MV-4-11 (cell line): ENCODE measurements at places on chromosomes 5 and 9.

GRCh38 chr5:120767178-120767820, 303.2 kb downstream of the PRR16 start:
- DNase-seq, result peak; percentile 68

GRCh38 chr9:108813951-108814601, 41.7 kb downstream of the ACTL7B start:
- DNase-seq, result peak; percentile 61

DNA sequence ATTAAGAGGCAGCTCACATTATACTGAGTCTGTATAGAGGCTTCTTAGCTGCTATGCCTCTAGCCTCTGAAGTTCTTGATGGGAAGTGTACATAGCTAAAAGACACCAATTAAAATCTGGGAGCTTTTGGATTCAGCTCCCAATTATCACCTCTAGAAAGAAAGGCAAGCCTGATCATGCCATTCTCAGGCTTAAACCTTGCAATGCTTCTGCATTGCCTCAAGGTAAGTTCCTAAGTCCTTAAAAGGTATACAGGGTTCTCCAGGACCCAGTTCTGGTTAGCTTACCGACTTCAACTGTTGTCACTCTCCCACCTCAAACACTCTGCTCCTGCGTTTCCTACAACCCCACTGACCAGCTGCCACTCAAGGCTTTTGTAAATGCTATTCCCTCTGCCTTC, 17.5 kb upstream of the CCL28 start:
- DNase-seq, result no peak

- DNase-seq, result peak; percentile 15
Measured at GRCh38 chr5:94969174-94969573, 315.7 kb downstream of the MCTP1 start.

DNA sequence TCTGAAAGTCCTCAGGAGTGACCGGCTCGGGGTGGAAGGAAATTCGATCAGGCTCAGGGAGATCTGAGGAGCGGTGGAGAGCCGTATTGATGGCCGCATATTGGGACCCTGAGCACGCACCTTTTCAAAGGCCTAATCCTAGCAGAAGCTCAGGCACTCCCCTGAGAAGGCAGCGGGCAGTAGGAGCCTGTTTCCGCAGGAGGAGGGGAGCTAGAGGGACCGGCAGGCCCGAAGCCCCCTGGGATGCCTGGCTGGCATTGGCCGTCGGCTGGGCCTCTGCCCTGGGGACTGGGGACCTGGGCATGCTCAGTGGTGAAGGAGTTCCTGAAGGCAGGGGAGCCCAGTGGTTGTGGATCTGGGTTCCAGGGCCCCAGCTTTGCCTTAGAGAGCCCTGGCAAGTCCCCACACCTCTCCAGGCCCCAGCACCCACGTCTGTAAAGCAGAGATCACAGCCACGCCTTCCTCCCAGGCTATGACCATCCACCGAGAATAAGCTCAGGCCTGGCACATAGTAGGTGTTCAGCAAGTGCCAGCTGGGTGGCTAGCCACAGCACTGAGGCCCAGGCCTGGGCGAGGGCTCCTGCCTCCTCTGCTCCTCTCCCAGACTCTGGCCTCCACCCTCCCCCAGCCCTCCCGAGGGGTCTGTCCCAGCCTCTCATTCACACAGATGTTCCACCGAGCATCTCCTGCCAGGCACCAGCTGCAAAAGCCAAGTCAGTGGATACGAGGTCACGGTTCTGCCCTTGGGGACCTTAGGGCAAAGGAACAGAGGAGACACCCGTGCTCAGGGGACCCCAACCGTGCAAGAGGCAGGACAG, 17.2 kb upstream of the QRFP start:
- DNase-seq, result no peak

- DNase-seq, result no peak
Measured at GRCh38 chr9:12814877-12815237, 40.0 kb downstream of the LURAP1L start.

- no peak for DNase-seq
Measured at GRCh38 chr9:110443146-110443865, 105.6 kb upstream of the TXNDC8 start.

DNA sequence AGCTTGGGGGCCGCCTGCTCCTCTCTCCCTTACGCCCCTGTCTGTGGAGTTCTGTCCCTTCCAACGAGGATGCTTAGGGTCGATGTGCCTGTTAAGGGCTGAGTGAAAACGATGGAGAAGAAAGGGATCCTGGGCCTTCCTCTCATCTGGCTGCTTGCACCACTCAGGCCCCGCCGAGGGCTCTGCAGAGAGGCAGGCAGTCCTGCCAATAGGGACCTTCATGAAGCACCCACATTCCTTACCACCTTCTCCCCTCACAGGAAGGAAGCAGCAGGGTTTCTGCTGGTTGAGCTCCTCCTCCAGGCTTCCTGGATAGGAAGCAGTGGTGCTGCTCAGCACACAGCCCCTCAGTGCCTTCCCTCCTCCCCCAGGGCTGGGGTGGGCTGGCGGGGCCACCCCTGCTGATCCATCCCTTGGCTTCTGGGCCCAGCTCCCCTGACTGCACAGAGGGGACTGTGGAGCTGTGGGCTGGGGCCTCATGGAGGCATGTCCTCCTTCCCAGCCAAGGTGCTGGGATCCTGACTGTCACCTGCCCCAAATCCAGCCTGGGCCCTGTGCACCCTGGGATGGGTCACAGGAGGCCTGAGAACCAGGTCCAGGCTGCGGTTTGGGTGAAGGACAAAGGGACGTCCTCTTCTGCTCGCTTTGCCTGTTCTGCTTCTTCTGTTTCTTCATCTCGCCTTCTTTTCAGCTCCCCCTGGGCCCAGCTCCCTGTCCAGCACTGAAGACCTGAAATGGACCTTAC, 50.5 kb downstream of the AHRR start:
- peak; percentile 59 for DNase-seq

GRCh38 chr5:177194268-177194667, 60.7 kb downstream of the NSD1 start:
- no peak for DNase-seq

DNA sequence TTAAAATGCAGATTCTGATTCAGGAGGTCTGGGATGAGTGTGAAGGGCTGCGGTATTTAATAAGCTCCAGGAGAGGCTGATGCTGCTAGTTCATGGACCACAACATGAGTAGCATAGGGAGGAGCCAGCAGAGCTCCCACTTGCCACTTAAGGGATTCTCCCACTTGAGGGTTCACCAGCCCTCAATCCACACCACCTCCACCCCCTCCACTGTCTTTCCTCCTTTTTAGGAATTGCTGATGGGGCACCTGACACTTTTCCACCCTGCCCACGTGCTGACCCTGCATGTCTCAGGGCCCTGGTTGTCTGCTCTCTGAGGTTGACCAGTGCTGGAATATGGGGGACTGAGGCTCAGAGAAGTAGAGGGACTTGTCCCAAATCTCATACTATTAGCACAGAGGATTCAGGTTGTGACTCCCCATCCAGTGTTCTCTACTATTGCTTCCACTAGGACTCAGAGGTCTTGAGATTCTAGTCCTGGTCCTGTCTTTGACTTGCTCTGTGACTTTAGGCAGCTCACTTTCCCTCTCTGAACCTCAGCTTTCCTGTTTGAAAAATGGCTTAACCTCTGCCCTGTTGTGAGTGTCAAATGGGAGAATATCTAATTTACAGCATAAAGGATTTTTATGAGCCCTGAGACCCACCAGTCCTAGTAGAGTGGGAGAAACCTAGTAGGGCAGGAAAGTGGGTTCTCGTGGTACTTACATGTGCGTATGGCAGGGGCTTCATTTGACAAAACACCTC, 72.9 kb downstream of the PPARGC1B start:
- no peak for DNase-seq

GRCh38 chr9:8508671-8509290, 709.2 kb upstream of the DMAC1 start:
- DNase-seq, result no peak

DNA sequence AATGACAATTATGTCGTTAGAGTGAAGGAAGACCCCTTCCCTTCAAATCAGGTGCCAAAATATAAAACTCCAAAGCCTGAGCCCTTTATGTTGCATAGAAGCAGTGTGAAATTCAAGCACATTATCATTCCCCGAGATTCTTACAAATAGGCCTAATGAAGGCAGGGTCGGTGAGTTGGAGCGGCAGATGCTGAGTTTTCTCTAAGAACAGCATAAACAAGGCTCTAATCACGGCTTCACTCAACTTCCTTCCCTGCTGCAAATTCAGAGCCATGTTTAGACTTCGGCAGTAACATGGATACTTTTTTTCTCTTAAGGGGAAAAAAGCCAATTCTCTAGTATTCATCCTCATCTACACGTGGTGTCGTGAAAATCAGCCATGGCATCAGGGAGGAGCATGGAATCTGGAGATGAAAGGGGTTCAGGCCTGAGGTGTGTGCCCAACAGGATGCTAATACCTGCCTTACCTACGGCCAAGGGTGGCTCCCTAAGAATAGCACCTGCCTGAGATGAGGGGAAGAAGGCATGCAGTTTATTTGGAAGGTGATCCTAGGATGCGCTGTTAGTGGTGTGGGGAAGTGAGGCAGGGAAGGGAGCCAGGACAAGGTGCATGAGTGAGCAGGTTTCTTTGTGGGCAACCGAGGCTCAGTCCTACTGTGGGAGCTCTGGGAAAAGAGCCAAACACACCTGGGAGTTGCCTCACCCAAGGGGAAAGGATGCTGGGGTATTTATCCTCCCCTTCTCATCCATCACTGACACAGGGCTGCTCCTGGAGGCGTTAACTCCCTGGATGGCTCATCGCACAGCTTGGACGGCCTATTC, 146.8 kb upstream of the TBC1D2 start:
- no peak for DNase-seq

DNA sequence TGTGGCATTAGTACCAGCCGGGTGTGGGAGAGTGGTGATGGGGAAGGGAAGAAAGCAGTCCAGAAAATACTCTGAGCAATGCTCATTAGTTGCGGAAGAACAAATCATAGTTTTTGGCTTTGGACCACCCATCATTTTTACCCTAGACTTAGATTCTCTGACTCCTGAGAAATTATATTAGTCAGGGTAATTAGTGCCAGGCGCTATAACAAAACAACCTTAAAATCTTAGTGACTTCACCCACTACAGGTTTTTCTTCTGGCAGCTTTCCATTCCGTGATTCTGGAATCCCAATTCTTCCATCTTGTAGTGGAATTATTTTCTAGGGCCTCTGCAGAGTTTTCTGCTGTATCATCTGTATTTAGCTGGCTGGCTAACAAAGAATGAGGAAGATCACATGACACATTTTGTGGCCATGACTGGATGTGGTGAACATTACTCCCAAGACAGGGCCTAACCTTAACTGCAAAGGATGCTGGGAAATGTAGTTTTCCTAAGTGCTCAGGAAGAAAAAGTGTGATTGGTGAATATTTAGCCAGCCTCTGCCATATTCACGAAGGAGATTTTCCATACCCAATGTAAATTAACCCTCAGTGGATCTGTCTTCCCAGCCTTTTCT, 373.0 kb upstream of the MEF2C start:
- DNase-seq, result peak; percentile 78

DNA sequence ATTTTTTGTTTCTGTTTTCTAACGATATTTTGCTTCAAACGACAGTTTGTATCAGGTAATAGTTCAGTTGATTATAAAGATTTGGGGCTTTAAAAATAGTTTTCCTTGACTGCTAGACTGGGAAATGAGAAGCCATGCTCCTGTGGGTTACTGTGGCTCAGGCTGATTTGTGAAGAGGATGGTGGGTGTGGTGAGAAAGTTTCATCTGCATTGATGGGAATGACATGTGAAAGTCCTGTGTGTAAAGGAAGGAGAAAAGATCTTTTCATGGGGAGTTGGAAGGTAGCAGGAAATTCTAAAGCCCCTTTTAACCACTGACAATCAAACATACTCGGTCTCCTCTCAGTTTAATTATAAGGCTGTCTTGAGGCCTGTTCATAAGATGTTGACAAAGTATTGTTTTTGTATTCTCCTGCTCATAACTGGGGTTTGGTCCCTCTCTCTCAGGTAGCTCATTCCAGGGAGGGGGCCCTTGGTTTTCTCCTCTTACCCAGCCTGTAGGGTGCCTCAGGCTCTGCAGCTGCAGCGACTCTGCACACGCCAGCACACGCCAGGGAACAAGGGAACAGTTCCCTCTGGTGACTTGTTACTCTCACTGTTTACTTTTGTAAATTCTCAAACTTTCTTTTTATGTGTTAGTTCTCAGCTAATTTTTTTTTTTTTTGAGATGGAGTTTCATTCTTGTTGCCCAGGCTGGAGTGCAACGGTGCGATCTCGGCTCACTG, 91.6 kb downstream of the CARTPT start:
- no peak for DNase-seq

- peak; percentile 75 for DNase-seq
Measured at GRCh38 chr9:138059196-138059595, 181.6 kb downstream of the CACNA1B start.

- DNase-seq, result no peak
Measured at GRCh38 chr5:14510880-14511279, 70.7 kb upstream of the OTULINL start.

- DNase-seq, result no peak
Measured at GRCh38 chr5:2783223-2783622, 31.7 kb upstream of the IRX2 start.

- peak; percentile 86 for DNase-seq
Measured at GRCh38 chr5:62731022-62731421, 152.4 kb downstream of the LRRC70 start.

DNA sequence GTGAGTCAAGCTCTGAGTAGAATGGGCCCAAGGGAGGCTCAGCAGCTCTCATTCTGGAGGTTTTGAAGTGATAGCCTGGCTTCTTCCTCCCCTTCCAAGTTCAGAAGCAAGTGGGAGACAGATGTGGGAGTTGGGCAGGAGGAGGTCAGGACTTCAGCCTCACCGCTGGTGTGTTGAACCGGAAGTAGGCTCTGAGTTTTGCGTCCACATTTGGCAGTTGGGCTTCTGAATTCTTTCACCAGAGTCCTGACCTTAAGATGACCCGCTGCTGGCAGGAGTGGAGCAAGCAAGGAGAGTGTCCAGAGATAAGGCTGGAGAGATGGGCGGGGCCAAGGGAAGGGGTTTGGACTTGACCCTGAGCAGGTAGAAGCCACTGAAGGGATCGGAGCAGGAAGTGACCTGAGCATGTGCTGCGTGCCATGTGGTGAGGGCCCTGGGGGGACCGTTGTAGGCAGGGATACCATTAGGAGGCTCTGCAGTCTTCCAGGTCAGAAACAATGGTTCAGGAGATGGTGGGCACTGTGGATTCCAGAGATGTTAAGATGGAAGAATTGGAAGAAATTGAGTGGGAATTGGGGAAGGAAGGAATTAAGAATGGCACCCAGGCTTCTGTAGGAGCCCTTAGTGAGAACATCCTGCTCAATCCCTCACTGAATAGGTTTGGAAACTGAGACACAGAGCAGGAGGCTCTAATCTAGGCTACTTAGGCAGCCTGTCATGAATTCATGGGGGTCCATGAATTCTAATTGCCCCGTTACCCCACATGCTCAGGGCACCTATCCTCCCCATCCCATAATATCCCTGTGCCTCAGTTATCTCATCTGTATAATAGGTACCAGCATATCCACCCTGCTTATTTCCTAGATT, 25.9 kb downstream of the GALNT12 start:
- DNase-seq, result peak; percentile 70
